ENCODE measurements at places on chromosomes 11 and 22.

DNA sequence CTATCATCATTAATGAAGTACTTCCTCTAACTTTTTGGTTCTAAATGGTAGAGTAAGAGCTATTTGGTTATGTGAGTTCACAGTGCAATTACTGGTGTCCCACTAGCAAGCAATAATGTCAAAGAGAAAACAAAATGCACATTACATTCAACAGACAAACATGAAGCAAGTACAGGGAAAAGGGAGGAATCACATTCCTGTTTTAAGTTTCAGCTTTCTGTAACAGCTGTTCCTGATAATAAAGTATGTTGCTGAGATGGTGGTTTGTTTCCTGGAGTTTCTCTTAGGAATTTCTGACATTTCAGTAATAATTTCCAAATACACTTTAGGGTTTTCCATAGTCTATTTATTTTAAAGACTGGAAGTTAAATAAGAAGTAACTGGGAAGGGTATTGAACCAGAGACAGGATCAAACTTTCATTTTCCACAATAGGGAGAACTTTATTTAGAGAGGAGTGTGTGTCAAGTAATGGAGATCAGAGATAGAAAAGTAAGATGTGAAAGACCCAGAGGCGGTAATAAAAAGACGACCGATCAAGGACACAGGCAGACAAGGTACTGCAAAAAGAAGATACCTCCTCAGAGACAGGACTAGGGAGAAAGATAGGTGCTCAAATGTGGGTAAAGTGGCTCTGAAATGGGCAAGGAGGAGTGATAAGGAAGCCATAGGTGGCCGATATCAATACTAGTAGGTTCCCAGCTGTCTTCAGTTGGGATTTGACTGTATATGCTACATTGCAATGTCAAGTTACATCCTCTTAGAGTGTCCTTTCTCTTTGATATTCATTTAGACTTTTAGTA is 20.8 kb upstream of the CLNS1A start:
- DNase-seq: no peak

DNA sequence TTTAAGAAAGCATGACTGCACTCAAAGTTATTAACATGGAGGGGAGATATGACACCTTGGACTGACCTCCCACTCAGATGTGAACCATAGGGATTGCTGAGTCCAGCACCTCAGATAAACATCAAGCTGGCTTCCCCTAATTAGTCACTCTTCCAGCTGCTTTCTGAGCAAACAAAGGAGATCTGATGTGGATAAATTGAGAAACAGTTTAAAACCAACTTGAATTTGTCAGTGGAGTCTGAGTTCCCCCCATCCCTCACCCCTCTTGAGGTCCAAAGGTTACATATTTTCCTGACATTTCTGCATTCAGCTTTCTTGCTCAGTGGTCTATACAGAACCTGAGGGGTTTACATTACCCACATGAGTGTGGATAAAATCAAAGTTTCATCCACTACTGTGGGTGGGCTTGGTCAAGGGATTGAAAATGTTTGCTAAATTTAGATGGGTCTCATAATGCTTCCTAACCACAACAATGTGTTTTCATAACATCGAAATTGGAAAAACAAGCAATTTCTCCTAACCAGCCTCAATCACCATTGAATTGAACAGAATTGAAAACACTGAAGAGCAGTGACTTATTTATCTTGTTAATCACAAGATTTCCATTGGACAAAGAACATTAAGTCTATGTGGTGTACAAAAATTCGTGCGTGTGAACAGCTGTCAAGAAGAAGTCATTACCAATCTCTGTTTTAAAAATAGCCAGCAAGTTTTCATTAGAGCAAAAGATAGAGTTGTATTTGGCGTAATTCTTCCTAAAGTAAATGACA is 292.3 kb downstream of the METTL15 start:
- no peak for DNase-seq

DNA sequence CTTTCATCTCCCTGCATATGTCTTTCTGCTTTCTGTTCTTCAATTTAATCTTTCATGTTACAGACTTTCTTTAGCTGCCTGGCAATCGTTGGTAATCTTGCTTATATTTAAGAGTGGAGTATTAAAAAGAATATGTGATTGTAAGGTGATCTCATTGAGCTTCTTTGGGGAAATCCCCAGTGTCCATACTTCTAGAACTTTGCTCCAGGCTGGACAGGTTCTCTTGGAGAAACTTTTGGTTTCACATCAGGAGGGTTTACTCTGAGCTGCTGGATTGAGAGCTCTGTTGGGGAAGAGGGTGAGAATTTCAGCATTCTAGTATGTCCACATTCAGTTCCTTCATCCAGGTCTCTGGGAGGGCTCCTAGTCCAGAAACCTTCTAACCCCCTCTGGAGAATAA is 16.1 kb downstream of the LRRC75B start:
- no peak for DNase-seq

GRCh38 chr11:41446107-41446506 is 13.3 kb downstream of the LRRC4C start:
- no peak for DNase-seq

- DNase-seq: no peak
Observed at GRCh38 chr11:14384338-14384737, 25.4 kb upstream of the RRAS2 start.

DNA sequence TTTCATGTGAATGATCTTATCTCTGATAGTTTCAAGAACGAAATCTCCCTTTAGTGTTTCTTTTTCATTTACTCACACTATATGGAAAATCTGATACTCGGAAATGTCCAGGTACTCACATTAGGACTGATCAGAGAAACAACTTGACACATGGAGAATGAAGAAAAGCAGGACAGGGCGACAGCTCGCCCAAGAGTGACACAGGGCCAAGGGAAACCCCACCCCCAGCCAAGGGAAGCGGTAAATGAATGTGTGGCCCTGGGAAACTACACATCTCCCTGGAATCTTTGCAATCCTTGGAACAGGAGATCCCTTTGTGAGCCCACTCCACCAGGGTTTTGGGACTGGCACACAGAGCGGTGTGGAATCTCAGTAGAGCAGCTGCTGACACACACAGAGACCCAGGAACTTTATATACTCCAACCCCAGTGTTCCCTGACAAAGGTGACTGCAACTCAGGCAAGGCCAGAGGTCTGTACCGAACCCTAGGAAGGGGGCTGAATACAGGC is 303.7 kb upstream of the ARHGAP42 start:
- DNase-seq: no peak

DNA sequence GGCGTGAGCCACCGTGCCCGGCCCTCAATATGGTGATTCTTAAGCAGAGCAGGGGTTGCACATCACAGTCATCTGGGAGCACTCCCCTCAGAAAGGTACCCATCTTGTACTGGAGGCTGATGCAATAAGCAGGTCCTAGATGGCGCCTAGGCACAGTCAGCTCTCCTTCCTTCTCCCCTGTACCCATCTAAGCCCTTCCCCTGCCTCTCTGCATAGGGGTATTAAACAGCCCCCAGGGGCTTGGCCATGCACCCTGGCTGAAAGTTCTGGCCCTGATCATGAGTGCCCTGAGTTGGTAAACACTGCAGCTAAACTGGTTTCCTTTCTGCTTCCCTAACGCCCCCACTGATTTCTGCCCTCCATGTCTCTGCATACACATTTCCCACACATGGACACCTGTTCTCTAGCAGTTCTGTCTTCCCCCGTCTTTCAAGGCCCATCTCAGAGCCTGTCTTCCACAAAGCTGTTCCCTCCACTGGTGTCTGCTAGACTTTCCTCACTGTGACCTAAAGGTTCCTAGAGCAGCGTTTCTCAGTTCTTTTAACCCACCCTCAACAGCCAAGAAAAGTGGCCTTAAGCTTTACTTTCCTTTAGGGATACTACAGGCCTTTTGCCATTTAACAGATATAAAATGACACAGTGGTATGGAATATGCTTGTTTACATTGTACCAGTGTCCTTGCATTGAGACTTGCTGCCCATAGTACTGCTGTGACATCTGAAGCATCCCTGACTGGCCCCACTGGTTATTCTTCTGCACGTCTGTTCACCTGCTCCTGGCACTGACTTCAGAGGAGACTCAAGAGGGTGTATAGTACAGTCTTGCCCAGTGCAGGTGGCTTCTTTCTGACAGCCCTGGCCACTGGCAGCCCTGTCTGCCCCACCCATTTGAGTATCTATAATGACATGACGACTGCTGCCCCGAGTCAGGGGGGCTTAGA is 15.6 kb downstream of the UBE2L3 start:
- no peak for DNase-seq

DNA sequence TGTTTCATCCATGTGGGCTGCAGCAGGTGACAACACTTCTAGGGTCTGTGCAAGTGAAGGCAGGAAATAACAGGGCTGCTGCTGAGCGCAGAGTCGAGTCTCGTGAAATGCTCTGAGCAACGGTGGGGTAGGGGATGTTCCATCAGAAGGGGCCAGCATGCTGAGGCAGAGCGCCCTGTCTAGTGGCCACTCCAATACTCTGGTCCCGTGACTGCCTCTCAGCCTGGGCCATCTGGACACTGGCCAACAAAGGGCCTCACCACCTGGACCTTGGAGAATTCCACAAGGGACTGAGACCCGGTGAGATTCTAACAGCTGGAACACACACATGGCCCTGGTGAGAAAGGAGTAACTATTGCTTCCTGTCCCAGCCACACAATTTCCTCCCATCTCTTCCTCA is 375.7 kb downstream of the SHANK2 start:
- DNase-seq: no peak

GRCh38 chr11:66987924-66988637 is 13.0 kb downstream of the C11orf86 start:
- DNase-seq: no peak

- DNase-seq: no peak
Observed at GRCh38 chr11:103832762-103833161, 203.7 kb upstream of the DDI1 start.

DNA sequence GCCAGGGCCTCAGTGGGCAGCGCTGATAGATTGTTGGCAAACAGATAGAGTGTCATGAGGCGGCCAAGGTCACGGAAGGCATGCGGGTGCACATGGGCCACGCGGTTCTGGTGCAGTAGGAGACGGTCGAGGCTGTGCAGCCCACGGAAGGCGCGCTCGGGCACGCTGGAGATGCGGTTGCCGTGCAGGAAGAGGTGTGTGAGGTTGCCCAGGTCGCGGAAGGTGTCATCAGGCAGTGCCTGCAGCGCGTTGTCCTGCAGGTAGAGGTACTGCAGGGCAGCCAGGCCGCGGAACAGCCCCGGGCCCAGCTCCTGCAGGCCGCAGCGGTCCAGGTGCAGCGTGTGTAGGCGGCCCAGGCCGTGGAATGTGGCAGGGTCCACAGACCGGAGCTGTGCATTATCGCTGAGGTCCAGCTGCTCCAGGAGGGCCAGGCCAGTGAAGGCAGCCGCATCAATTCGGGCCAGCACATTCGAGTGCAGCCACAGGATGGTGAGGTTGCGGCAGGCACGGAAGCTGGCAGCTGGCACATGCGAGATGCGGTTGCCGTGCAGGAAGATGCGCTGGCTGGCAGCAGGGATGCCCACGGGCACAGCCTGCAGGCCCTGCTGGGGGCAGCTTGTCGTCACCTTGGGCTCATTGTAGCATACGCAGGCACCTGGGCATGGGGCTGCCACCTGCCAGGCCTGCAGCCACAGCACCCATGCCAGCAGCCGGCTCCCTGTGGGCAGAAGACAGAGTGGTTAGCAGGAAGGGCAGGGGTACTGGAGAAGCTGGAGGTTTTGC is 25.5 kb downstream of the RTN4R start:
- DNase-seq: no peak

- DNase-seq: no peak
Observed at GRCh38 chr11:69442807-69443137, 38.7 kb upstream of the LINC01488 start.

GRCh38 chr22:44892243-44892642 is 117.6 kb downstream of the PHF21B start:
- no peak for DNase-seq

GRCh38 chr22:28142361-28142961 is 223.4 kb upstream of the PITPNB start:
- no peak for DNase-seq

DNA sequence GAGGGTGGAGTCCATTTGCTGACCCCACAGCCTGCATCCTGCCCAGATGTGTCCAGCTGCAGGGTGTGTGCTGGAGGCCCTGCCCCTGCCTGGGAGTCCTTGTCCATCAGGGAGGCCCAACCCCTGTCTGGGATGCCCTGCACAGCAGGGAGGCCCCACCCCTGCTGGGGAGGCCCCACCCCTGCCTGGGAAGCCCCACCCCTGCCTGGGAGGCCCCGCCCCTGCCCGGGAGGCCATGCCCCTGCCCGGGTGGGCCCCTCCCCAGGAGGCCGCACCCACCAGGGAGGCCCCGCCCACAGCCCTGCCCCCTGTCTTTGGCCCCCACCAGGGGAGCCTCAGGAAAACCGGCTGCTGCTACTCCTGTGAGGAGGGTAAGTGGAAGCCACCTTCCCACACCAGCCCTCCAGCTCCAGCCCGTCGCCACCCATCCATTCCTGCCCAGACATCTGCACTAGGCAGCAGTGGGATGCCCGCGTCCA is 37.2 kb downstream of the MUC5B start:
- DNase-seq: no peak

DNA sequence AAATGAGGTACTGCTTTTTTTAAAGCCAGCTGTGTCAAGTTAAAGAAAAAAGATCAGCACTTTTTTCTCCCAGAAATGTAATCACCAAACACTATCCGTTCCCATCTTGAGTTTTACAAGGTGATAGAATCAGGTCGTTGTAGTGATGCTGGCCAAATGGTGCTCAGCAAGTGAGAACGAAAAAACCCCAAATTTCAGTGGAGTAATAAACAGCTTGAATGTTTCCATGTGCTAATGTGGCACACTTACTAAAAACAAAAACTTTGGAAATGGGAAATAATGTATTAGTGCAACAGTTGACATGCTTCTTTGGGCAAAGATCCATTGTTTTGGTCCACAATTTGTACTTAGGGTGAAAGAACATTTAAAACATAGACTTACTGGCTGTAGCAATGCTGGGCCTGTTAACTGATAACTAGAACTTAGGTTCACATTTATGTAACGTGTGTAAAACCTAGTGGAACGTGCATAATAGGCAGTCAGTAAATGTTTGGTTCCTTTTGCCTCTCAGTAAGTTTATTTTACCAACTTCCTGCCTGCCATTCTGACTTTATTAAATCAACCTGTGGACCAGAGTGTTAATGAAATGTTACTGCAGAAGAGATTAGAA is 15.4 kb upstream of the GDPD4 start:
- DNase-seq: no peak

GRCh38 chr11:63015521-63016215 is at the start of gene SLC22A8:
SLC22A8 (minus strand) TSS chr11:63015841; CDS start chr11:63014958, 883 bp downstream.
- DNase-seq: no peak

DNA sequence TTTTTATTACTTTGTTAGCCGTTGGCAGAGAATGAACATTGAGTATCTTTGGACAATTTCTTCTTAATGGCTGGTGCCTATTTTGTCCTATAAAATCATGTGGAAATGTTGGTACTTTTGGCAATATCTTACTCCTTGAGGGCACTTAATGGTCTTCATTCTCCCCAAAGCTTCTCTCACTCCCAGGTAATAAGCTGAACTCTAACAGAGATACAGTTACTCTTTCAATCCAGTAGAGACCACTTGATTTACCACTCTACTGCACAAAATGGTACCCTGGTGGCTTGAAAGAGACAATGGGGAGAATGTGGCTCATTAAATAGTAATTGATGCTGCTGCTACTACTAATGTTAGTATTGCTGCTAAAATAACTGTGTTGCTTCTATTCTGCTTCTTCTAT is 53.0 kb downstream of the MAML2 start:
- DNase-seq: no peak

- DNase-seq: no peak
Observed at GRCh38 chr11:129167315-129167714, 24.8 kb downstream of the ARHGAP32 start.

GRCh38 chr11:58513747-58514367 is 6.0 kb upstream of the OR5B21 start:
- peak; percentile 33 for DNase-seq
